ENCODE measurements at places on chromosomes 2 and 18.

GRCh38 chr2:31047599-31047998 is 90.6 kb downstream of the GALNT14 start:
- no peak for DNase-seq

DNA sequence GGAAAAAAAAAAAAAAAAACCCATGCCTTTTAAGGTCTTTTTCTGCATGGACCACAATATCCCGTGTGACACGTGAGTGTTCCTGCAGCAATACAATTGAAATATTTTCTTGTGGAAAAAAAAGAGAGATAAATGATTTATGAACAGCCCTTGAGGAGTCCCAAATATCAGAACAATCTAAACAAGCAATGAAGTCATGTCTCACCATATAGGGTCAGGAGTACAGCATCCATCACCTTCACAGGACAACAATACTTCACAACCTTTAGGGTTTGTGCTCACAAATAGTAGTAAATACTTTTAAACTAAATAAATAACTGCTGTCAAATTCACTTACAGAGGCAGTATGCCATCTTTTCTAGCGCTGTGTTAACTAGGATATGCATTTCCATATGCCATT is 87.9 kb downstream of the ZEB2 start:
- DNase-seq = no peak

DNA sequence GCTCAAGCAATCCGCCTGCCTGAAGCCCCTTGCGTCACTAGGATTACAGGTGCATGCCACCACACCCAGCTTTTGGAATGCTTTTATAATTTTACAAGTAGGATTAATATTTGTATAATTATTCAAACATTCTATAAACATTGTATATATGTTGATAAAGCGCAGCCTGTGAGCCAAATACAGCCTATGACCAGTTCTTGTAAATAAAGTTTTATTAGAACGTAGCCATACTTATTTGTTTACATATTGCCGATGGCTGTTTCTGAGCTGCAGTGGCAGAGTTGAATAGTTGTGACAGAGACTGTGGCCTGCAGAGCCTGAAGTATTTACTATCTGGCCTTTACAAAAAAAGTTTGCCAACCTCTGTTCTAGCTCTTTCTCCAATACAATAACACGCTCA is 232.6 kb downstream of the OTX1 start:
- DNase-seq = no peak

DNA sequence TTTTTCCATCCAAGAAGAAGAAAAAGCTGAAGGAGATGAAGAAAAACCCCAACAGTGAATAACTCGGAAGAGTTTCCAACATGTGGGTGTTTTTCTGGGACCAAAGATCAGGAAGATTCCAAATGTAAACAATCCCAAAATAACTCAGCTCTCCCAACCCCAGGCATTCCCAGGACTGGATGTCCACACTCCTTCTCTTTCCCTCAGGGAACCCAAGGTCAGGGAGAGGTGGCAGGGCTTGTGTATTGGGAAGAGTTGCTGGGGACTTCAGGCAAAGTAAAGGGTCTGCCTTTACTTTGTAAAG is 268.0 kb downstream of the DYSF start:
- DNase-seq = no peak

- DNase-seq = no peak
Measured at GRCh38 chr18:24346254-24346653, 51.4 kb downstream of the OSBPL1A start.

DNA sequence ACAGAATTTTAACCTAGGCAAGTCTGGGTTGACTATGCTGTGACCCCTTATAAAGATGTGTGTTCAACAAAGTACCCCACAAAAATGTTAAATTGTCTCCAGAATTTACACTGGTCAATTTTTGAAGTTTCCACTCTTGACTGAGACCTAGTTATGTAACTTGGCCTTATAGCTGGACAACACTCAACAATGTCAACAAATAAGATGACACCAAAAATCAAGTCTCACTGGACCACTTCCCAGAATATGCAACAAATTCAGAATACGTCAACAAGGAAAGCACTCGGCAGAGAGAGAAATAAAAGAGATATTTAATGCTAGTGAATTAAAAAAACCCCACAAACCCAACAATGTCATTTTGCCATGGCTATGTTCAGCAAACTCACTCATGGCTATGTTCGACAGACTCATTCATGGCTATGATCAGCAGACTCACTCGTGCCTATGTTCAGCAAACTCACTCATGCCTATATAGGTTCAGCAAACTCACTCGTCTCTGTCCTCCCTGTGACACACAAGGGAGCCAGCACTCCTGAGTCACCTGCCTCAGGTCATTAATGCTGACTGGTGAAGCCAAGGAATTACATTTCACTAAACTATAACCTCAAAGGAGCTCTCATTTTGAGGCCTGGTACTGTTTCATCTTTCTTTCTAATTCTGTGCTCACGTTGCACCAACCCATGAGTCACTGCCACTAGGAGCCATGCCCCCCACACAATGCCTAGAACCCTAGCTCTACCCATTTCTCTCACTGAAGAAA is 72.7 kb downstream of the PTPN2 start:
- no peak for DNase-seq

- no peak for DNase-seq
Measured at GRCh38 chr2:146602856-146603255, 1242.0 kb upstream of the ACVR2A start.

DNA sequence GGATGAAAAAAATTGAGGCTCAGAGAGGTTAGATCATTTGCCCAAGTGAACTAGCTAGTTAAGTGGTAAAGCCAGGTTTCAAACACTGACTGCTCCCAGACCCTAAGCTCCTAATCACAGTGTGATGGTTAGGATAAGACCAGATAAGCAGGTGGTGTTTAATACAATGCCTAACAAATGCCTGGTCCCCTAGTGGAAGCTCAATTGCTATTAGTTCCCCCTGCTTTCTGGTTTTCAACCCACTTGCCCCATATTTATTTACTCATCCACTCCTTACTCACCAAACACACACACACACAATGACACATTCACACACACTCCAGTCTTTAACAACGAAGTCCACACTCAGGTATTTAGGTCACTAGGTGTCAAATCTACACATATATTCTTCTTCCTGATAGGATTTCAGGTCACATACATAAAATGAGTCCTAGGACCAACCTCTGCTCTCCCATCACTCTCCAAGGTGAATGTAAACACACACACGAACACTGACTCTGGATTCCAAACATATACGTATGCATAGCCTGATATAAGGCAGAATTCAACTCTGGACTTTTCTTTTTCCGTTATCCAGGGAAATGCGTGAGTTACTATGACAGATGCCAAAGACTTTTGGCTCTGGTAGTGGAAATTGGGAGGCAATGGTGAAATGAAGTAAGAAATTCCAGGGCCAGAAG is 73.6 kb upstream of the TSPYL6 start:
- no peak for DNase-seq

GRCh38 chr2:33056170-33056569 is 109.4 kb downstream of the LTBP1 start:
- no peak for DNase-seq

DNA sequence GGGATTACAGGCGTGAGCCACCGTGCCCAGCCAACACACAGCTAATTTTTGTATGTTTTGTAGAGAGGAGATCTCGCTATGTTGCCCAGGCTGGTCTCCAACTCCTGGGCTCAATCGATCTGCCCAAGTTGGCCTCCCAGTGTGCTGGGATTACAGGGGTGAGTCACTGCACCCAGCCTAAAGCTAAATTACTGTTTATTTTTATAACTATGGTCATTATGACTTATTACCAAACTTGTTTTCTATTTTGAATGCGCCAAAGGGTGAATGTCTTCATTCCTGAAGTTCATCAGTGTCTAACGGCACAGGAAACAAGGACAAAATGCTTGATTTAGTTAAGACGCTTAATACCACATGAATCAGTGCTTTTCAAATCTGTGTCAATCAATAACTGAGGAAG is 38.9 kb upstream of the GREB1L start:
- DNase-seq = no peak

GRCh38 chr18:48098538-48098937 is 168.1 kb upstream of the SMAD2 start:
- DNase-seq = no peak

- DNase-seq = no peak
Measured at GRCh38 chr2:7956126-7956689, 725.6 kb upstream of the ID2 start.

DNA sequence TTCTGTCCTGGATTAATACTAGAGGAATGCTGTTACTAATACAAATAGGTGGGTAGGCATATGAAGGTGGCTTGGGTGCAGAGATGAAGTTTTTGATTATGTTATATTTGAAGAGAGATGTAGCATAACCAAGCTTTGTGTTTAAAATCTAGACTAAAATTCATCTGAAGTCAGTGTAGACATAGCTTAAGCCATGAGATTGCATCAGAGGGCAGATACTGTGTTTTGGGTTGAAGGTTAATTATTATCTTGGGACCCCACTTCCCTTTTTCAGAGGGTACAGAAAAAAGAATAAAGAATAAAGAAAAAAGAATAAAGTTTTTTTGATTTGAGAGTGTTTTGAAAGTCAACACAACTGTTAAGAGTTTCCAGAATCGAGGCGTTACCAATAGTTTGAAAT is 13.0 kb downstream of the PPM1B start:
- no peak for DNase-seq

DNA sequence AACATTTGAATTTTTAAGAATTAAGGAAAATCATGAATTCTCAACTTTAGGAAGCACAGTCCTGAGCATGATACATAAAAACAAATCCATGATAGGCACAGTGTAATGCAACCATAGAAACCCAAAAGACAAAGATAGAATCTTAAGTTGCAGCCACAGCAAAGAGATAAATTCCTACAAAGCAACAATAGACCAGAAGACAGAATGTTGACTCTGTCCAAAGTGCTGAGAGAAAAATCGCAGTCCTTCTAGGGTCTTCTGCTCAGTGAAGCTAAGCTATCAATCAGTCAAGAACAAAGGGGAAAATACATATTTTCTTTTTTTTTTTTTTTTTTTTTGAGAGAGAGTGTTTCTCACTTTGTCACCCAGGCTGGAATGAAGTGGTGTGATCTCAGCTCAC is 22.0 kb upstream of the FHOD3 start:
- DNase-seq = no peak

DNA sequence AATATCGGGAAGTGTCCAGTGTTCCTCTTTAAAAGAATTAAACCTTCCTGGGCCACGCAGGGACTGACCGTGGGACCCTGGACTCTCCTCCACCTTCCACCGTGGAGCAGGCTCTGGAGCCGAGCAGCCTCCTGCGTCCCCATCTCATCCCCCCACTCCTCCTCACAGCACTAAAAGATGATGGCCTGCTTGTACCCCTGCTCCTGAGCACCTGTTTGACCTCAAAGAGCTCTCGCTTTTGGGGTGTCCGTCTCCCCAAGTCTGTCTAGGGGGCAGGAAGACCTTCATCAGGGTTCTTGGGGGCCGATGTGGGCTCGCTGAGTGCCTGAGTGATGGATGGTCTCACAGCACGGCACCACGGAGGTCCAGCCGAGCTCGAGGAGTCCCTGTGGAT is 1.2 kb upstream of the SDC1 start:
- DNase-seq = no peak

DNA sequence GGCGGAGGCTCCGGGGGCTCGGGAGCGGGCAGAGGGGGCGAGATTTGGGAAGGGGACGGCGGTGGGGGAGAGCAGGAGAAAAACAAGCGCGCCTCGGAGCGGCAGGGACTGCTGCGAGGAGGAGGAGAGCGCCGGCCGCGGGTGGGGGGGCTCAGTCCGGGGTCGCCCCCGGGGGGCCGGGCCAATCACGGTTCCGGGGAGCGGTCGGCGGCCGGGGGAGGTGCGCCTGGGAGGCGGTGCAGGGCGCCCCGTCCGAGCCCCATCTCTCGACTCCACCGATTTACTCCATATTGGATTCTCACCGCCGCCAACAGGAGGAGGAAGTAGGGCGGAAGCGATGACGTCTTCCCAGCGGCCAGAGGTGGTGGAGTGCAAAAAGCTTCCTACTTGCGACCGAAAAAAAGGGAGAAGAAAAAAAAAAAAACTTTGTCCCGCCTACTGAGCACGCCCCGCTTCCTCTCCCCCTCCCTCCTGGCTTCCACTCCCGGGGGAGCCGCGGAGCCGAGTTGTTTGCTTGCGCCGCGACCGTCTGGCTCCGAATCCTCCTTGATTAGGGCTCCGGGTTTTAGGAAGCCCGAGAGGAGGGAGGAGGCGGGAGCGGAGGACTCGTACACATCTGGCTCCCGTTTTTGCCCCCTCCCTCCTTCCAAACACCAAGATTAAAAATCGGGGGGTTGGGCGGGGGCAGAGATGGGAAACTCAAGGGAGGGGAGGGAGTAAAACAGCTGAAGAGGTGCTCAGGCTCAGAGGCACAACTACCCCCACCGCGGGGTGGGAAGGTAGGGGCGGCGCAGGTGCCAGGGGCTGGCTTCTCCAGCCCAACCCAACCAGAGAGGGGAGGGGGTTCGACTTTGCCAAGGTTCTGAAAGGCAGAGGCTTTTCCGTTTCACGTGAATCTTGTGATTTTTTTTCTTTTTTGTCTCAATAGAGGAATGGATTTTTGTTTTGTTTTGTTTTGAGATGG is at the start of gene SPRED2:
SPRED2 (minus strand) TSS at position 373 of the 964 bp plus-strand sequence. CDS start 612 bp downstream, outside the sequence.
- no peak for DNase-seq

DNA sequence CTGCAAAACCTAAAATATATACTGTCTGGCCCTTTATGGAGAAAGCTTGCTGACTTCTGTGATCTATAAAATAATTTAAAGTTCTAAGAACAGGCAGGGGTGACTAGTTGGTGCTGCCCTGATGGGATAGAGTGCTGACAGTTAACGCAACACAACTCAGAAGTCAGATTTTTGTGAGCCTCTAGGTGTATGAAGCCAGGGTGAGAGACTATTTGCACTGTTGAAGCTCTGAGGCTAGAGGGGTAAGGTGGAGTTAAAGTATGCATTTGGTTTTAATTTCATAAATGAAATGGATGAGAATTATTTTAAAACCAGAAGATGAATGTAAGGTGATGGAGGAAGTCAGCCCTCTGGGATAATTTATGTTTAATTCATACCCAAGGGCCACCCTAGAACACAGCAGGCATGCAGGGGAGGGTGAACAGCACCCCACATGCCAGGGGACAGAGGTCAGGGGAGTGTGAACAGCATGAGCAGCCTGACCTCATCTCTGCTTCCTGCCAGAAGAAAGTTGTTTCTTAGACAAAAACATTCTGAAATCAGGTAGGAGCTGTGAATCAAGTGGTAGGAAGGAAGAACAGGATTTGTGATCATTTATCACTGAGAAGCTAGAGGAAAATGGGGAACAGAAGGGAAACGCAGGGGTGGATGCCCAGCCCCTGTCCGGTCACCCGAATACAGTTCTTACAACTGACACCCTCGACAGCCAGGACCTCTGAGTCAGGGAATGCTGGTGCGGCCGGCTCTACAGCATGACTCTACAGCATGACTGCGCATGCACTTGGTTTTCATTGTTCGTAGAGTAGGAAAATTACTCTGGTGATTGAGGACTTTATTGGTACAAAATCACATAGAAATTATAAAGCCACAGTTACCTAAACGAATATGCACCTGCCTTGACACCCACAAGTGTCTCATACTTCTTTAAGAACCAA is 93.1 kb downstream of the MBP start:
- no peak for DNase-seq

DNA sequence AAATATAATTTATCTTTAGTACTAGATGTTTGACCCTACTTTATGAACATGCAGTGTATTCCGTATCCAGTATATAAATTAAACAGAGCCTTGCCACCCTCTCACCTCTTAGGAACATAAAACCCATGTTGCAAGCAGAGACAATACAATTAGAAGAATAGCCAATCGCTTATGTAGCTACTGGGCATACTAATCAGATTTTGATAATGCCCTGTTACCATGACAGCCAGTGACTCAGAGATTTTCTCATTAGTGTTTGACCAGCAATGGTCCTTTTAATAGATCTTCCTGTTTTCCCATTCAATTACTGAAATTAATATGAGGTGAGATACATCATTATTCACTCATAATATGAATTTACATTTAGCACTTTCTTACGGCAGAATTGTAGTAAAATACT is 547.3 kb upstream of the VWC2L start:
- DNase-seq = no peak

GRCh38 chr2:60333264-60333663 is 220.2 kb downstream of the BCL11A start:
- DNase-seq = no peak
